ENCODE measurements at places on chromosomes 7 and 10.

DNA sequence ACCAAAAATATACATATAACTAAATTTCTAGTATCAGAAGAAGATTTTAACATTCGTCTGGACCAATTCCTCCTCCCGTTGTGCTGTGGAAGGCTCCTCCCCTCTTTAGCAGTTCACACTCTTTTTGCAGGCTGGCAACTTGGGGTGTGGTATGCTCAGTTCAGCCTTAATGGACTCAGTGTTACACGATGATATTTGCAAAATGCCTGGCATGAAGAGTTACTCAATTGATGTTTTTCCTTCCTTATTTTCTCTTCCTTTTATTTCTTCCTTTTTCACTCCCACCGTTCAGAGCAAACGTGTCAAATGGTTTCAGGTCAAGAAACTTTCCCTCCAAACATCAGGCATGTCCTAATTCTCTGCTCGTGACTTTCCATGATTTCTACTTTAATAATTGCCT is 248.3 kb downstream of the PHF14 start:
- no peak for DNase-seq

DNA sequence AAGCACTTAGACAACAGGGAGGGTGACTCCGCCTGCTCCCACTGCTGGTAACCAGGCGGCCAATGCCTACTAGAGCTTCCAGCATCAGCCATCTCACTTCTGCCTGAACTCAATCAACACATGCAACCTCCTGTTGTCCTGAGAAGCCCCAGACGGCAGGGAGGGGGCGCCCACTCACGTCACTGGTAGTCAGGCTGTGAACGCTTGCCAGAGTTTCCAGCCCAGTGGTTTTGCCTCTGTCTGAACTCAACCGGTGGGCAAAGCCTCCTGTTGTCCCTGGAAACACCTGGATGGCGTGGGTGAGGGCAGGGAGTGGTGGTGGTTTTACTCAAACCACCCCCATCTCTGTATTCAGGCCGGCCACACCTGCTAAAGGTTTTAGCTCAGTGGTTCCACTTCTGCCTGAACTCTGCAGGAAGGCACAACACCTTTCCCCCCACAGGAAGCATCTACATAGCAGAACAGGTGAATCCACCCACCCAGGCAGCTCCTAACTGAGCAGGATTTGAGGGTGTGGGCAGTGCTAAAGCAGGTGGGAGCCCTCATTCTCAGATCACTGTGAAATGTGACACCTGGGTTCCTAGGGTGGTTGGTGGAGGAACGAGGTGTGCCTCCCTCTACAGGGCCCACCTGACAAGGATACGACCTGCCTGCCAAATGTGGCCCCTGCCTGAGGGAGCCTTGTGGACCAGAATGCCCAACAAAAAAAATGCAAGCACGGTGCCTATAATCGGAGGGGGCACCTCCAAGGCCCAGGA is 563.0 kb upstream of the SEMA3D start:
- no peak for DNase-seq

GRCh38 chr10:115514895-115515294 is 421.7 kb downstream of the ATRNL1 start:
- DNase-seq, result no peak

DNA sequence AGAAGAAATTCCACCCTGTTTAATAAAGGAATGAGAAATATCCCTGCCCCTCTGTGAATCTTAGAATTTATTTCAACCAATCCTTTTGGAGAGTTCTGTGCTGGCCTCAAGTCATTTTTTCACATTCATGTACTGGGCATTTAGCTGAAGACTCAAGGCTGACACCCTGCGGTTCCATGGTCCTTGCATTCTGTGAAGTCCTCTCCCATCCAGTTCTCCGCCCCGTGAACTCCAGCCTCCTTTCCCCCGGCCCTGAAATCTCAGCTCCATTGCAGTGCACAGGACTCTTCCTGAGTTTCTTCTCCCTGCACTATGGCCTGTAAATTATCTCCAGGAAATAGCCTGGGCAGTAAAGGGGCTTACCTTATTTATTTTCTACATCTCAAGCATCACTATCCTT is 183.0 kb upstream of the KCND2 start:
- no peak for DNase-seq

All from NCI-H1105 treated with DMSO at 0.1 percent for 48 hours (cell line).